T-helper 17 cell (primary cell): ENCODE measurements at places on chromosomes 5 and 9. TPM values are rescaled to one million over a fixed set of nuclear protein-coding genes. Genes with fewer than 3 reads are reported as not detected.
A peak's percentile ranks its signal among the peaks of the same experiment; 100 is the strongest.

Gene LECT2
- total RNA-seq = not detected

GRCh38 chr5:65927503-65928321 lies 1.3 kb downstream of the ERBIN start:
- H3K4me3 ChIP-seq = peak overlapping the region; percentile 98
- H3K36me3 ChIP-seq = no peaks in the 10 kb centered on the region
- no peak for DNase-seq

- no peaks in the 10 kb centered on the region for H3K36me3 ChIP-seq
- no peaks in the 10 kb centered on the region for H3K4me1 ChIP-seq
- no peaks in the 10 kb centered on the region for H3K27me3 ChIP-seq
- no peak overlapping the region for H3K27ac ChIP-seq
- no peak overlapping the region for H3K4me3 ChIP-seq
- DNase-seq = no peak
Observed at GRCh38 chr9:13731637-13732036, 452.1 kb upstream of the MPDZ start.

Gene CDX1
- not detected for total RNA-seq

Gene IQGAP2
- total RNA-seq = 134 TPM

- no peaks in the 10 kb centered on the region for H3K36me3 ChIP-seq
- DNase-seq = no peak
- no peak overlapping the region for H3K27ac ChIP-seq
Observed at GRCh38 chr9:15670894-15671293, 118.1 kb downstream of the CCDC171 start.

GRCh38 chr9:99516657-99517049 lies 294.6 kb downstream of the SEC61B start:
- peaks cover 29% of the 10 kb centered on the region for H3K27me3 ChIP-seq
- no peak overlapping the region for H3K27ac ChIP-seq
- no peak overlapping the region for H3K4me3 ChIP-seq
- peaks cover 3% of the 10 kb centered on the region for H3K4me1 ChIP-seq

- no peaks in the 10 kb centered on the region for H3K36me3 ChIP-seq
- no peaks in the 10 kb centered on the region for H3K4me1 ChIP-seq
- H3K27me3 ChIP-seq = no peaks in the 10 kb centered on the region
- DNase-seq = no peak
- no peak overlapping the region for H3K4me3 ChIP-seq
Observed at GRCh38 chr5:120405923-120406322, 58.2 kb upstream of the PRR16 start.
